Calu3 (cell line): ENCODE measurements at places on chromosomes 1 and 21.
A peak's percentile ranks its signal among the peaks of the same experiment; 100 is the strongest.

DNA sequence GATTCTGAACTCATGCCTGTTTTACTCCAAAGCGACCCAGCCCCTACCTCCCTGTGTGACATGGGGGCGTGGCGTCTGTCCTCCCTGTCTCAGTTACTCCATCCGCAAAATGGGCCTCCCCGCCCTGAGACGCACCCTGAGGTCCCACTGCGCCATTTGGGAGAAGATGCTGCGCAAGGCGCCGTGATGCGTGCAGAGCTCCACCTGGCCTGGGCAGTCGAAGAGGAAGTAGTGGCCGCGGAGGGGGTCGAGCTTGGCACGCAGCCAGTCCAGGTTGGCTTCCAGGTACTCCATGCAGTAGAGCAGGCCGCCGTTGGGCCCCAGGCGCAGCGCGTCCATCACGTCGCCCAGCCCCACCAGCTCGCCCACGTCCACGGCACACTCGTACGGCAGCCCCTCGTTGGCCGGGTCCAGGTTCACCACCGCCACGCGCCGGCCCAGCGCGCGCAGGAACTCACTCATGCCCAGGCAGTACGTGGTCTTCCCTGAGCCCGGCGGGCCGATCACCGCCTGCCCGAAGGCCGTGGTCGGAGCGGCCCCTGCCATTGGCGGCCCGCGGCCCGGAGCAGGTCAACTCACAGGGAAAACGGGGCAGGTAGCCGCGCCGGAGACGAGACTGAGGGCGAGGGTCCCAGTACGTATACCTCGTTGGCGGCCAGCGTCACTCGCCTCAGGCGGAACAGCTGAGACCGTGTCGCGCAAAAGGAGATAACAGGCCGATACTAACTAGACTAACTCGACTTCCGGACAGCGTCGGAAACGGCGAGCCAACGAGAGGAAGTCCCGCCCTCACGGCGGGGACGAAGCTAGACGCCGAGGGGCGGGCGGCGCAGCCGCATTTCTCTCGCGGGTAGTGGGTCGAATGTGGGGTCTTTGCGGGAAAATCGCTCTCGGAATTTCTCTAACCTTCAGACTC, at the start of gene GPN2:
GPN2 (minus strand) TSS at position 733 of the 916 bp plus-strand sequence; CDS start at position 546, 187 bp downstream.
- peak; percentile 61 for DNase-seq

DNA sequence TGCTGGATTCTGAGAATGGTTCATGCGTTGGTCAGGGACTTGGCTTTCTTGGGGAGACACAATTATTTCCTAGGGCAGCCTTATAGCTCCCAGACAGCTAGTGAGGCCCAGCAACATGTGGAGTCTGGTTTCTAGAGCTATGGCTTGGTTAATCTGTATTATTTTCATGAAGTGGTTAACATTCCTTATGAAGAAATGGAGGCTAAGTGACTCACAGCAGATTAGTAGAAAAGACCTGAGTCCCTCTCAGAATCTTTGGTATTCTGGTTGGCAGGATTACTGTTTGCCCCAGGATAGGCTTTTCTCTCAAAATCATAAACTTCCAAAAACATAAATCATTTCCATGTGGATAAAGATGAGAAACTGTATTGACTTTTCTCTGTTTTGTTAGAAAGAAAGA, 42.3 kb downstream of the DUSP10 start:
- no peak for DNase-seq

GRCh38 chr1:101440485-101440884, 203.7 kb downstream of the S1PR1 start:
- no peak for DNase-seq

GRCh38 chr1:201426479-201427310, 5.2 kb upstream of the TNNI1 start:
- DNase-seq = no peak

- DNase-seq = no peak
These were observed 37.1 kb downstream of the CCN1 start for GRCh38 chr1:85617633-85618100.

DNA sequence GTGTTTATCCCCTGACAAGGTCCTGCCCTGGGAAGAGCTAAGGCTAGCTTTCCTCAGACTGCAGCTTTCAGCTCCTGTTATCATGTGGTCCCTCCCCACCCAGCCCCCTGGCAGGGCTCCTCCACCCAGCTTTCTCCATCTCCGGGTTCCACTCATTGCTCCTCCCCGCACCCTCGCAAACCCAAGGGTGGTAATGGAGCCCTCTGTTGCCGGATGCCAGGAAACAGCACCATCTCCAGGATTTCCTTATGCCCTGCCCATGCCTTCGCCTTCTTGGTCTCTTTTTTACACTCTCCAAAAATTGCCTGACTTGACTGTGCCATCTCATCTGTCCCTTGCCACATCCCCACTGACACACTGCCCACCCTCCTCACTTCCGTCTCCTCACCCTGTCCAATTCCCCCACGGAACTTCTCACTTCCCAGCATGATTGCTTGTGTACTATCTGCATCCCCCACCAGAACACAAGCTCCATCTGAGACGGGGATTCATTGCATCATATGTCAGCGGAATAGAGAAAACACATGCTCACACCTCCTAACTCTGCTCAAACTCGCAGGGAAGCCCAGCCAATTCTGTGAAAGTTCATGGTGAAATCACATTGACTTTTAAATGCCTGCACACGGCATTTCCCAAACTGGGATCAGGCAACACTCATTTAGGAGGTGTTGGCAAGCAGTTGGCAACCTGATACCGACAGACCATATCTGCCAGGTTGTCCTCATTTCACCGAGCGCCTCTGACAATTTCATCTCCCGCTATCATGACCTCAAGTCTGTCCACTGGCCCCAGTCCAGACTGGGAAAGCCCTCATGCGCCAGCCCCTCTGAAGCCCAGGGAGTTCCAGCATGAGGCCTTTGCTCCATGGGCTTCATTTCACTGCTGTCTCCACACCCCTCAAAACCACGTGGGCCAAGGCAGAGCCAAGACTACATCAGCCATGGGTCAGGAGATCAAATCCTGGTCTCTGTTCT, 201.1 kb downstream of the MATN1 start:
- no peak for DNase-seq

GRCh38 chr1:83619170-83619896, 379.6 kb downstream of the TTLL7 start:
- no peak for DNase-seq

- DNase-seq = no peak
These were observed 1068.8 kb upstream of the ADGRL4 start for GRCh38 chr1:80075351-80075750.

- peak; percentile 54 for DNase-seq
These were observed 47.5 kb upstream of the CTPS1 start for GRCh38 chr1:40932006-40932405.

DNA sequence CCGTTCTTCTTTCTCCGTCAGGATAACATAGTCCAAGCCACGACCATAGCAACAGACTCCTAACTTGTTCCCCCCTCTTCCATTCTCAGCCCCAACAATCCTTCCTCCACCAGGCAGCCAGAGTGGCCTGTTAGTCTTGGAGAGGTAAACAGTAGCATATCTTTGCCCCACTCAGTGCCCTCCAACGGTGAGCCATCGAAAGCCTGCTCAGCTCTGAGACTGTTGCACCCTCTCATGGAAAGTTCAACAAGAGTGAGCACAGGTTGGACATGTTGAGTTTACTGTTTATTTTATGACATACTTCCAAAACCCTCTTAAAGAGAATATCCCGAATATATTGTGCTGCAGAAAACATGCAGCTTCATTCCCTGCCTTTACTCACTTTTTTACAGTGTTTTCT, 30.1 kb upstream of the BACE2 start:
- no peak for DNase-seq

GRCh38 chr1:75725266-75725665, 757 bp downstream of the ACADM start:
- DNase-seq = no peak

- no peak for DNase-seq
These were observed 41.8 kb downstream of the SELENOF start for GRCh38 chr1:86872086-86872485.

DNA sequence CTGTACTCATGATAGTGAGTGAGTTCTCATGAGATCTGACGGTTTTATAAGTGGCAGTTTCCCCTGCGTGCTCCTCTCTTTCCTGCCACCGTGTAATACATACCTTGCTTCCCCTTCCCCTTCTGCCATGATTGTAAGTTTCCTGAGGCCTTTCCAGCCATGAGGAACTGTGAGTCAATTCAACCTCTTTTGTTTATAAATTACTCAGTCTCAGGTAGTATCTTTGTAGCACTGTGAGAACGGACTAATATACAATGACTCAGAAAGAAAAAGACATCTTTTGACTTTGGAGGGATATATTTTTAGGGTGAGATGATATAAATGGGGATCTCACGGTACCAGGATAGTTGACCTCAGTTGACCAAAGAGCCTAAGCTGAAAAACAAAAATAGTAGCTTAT, 74.7 kb upstream of the BACH1 start:
- no peak for DNase-seq

- no peak for DNase-seq
These were observed 444.1 kb downstream of the PLPP3 start for GRCh38 chr1:56135069-56135863.

DNA sequence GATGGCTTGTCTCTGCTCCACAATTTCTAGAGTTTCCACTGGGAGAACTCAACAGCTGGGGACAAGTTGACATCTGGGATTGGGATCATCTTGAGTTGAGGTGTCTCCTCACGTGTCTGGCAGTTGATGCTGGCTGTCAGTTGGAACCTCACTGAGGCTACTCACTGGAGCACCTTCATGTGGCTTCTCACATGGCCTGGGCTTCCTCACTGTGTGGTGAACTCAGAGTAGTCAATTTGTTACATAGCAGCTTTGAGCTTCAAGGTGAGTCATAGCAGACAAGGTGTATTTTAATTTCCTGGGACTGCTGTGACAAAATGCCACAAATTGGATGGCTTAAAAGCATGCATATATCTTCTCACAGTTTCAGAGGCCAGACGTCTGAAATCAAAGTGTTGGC, 44.0 kb downstream of the NTNG1 start:
- DNase-seq = no peak

- DNase-seq = peak; percentile 13
These were observed at the start of gene SHISAL2A for GRCh38 chr1:52632732-52633290. Gene SHISAL2A (plus strand): TSS chr1:52633168. CDS start chr1:52633494, 326 bp downstream.

DNA sequence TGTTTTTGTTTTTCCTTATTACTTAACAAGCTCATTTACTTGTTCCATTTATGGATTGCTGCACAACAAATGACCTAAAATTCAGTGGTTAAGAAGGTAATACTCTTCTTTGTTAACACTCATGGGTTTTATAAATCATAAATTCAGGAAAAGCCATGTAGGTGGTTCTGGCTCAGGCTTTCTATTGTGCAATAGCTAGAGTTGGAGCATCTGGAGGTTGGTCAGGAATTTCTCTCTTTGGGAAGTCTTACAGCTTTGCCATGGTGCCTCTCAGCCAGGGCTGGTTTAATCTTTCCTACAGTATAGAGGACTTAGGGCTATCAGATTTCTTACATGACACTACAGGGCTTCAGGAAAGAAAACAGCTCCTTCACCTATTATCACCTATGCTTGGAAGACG, 1677.1 kb downstream of the KCNT2 start:
- no peak for DNase-seq

GRCh38 chr21:37230632-37231248, 36.4 kb downstream of the VPS26C start:
- no peak for DNase-seq

DNA sequence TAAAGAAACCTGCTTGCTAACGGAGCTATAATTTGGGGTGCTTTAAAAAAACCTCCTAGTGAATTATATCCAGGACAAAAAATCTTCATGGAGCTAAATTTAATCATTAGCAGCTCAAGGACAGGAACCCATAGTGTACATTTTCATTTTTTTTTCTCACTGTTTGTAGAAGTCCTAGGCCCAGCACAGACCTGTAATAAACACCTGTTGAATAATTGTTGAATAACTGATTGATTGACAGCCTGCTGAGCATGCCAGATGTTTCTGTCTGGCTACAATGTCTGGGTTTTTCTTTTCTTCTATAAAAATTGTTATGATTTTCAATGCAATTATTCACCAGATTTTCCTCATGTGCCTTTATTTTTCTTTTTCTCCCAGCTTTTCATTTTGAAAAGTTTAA, 10.9 kb upstream of the GALNT2 start:
- no peak for DNase-seq

DNA sequence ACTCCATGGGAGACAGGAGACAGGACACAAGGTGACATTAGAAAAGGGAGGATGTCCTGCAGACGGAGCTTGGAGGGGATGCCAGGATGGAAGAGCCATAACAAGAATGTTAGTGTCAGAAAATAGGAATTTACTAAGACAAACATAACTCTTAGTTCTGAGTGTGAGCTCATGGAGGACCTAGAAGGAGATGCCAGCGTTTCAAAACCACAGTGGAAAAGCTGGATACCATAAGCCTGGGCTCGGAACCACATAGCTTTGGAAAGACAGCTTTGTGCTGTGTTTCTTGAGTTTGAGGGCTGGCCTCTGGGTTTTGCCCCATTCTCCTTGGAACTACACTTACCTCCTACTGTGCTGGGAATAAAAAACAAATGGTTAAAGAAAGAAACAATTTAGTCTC, 128.4 kb downstream of the S1PR1 start:
- DNase-seq = no peak
